ENCODE measurements at places on chromosomes 5 and 9.

- DNase-seq: no peak
Observed at GRCh38 chr9:130698514-130698913, 4.9 kb downstream of the EXOSC2 start.

DNA sequence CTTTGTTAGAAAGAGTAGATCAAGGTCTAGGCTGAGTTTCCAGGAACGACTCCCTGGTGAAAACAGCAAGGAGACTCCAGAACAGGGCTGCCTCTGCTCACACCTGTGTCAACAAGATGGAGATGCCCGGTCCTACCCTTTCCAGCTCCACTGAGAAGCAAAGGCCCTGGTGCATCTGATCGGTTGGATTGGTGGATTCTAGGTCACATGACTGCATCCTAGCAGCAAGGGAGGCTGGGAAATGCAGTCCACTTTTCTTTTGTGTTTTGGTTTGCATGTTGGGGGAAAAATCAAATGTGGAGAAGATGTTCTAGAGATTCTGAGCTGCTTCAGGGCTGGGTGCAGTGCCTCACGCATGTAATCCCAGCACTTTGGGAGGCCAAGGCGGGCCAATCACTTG, 82.0 kb upstream of the TRIO start:
- DNase-seq: no peak

GRCh38 chr5:31113666-31114350, 79.7 kb upstream of the CDH6 start:
- no peak for DNase-seq

DNA sequence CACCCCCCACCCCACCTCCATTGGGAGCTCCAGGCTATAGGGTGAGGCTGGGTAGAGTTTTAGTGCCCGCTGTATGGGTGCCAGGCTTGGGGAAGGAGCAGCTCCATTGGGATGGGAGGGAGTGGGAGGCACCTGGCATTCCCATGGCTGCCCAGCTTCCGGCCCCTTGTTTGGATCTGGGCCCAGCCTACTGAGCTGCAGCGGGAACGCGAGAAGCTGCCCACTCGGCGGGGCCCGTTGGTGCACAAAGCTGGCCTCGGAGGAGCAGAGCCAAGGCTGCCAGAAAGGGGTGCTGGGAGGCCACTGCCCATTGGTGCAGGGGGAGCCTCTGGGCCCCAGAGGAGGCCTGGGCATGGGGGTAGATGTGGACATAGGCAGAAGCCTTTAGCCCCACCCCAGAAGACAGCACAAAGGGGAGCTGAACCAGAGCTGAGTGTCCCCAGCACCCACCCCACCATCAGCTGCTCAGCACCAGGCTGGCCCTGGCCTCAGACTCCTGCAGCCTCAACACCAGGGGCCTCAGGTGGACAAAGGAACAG, 4.4 kb downstream of the LCN9 start:
- DNase-seq: no peak

DNA sequence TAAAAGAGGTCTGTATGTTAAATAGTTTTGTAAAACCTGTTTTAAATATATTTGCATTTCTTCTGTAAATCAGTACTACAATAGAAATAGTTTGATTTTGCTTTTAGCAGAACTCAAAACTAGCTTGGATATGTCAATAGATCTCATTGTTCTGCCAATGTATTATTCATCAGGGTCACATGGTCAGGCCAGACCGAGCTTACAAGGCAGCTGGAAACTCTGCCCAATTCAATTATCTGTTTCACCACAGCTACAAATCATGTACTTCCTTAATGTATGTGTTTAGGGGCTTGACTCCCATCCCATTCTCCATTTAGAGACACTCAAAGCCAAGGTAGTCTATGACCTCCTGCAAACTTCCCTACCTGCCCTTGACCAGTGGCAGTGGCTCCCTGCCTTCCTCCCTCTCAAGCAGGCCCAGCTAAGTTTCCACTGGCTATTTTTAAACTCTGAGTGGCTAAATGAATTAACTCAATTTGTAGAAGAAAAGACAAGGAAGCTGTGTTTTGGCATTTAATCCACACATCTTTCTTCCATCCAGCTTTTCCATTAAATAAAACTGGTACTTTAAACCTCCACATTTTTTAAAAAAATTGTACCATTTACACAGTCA, 46.4 kb upstream of the SELENOP start:
- no peak for DNase-seq

DNA sequence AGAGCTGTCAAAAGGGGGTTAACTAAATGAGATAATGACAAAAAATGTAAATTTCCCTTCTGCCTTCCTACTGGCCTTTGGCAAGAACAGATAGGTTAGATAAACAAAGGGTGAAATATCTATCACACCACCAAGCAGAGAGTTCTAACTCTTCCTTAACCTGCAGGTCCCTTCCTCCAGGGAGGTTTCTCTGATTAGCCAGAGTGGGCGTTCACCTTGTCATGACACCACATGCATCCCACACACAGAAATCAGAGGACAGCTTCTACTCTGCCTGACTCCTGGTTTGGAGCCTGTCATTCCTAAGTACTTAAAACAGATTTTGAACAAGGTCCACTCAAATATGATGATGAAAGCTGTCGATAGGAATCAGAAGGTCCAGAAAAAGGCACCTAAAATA, 180.0 kb downstream of the CDK5RAP2 start:
- no peak for DNase-seq

GRCh38 chr9:112921549-112921948, 30.9 kb upstream of the SLC46A2 start:
- peak; percentile 48 for DNase-seq

GRCh38 chr5:179163236-179164155, 103.3 kb downstream of the ZNF354C start:
- no peak for DNase-seq

GRCh38 chr5:137199966-137200365, 299.2 kb downstream of the SPOCK1 start:
- DNase-seq: no peak

DNA sequence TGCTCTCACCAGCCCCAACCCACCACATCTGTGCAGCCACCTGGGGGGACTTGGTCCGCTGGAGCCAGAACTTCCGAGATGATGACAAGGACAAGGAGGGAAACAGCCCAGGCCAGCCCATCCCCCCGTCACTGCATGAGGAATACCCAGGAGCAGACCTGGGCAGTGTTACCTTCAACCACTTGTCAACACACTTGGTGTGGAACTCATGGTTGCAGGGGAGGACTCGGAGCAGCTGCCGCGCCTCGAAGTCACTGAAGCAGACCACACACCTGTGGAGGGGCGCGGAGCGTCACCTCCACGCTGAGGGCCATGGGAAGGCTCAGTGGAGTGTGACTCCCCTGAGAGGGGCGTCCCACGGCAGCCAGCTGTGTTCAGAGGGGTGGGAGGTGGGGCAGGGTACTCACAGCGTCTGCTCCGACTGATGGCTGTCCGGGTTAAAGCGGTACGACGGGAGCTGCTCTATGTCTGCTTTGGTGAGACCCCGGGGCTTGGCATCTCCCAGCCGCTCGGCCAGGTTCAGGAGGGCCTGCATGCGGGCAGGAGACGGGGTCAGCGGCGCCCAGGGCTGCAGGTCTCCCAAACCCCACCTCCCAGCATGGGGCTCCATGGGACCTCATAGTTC, 8.0 kb downstream of the RNF44 start:
- DNase-seq: no peak

DNA sequence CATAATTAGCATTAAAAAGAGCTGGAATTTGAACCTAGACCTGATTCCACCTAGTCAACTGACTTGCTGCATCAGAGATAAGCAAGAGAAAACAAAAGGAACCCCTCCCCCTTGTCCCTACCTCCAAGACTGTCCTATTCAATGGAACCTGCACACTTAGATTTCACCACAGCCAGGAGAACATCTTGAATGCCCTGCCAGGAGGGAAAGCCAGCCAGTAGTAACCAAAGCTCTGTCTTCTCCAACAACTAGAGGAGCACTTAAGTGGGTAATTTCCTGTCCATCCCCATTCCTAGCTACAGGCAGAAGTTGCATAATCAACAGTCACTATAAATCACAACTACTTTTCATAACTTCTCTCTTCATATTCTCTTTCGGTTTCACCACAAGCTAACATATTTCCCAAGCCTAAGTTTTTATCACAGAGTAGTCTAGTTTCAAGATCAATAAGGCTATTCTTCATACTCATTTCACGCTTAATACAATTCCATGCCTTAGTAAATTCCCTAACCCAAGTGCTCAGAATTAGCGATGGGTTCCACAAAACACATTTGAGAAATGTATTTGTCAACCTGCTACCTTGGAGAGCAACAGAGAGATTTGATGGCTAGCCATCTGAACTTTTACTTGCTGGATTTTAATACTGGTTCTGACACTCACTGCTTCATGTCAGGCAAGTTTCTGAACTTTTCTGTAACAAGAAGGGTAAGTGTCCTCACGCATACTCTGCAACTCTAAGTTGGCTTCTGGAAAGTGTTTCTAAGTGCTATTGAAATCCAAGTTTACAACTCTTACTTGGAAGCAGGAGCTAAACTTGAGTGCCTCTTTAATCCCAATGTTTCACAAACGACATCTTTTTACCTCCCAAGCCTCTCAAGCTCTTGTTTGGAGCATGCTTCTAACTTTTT, 2.0 kb downstream of the DENND1A start:
- DNase-seq: no peak

- DNase-seq: no peak
Observed at GRCh38 chr5:66958980-66959641, 237.5 kb downstream of the CD180 start.

- DNase-seq: no peak
Observed at GRCh38 chr9:18331808-18332209, 142.1 kb upstream of the ADAMTSL1 start.

- no peak for DNase-seq
Observed at GRCh38 chr5:60055168-60055567, 161.6 kb upstream of the PDE4D start.

DNA sequence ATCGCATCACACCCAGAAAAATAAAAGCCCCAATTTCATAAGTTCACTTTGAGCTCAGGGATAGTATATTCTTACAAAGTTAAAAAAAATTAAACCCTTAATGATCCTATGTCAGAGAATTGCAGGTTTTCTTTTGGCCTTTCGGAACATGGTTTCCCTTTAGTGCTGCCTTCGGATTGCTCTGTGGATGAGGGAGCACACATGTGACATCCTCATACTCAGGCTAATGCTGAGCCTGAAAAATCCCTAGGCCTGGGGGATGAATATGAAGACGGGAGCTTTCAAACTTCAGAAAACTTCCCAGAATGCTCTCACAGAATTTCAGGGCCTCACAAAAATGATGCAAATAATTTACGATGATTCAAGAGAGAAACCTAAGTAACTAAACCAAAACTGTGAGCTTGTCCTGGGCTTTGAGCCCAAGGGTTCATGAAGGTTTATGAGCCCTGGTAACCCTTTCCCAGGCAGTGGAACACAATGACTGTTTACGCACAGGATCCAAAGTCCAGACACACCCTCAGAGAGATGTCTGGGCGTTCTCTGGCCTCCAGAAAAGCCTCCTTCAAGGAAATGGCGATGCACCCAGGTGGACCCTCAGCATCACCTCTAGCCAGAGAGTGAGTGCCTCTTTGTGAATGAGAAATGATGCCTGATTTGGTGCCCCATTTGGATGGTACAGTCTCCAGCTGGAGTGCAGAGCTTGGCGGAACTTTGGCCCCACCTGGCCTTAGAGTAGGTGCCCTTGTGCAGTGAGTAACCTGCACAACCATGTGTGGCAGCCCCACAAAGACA, 145.4 kb downstream of the ENTREP1 start:
- no peak for DNase-seq

DNA sequence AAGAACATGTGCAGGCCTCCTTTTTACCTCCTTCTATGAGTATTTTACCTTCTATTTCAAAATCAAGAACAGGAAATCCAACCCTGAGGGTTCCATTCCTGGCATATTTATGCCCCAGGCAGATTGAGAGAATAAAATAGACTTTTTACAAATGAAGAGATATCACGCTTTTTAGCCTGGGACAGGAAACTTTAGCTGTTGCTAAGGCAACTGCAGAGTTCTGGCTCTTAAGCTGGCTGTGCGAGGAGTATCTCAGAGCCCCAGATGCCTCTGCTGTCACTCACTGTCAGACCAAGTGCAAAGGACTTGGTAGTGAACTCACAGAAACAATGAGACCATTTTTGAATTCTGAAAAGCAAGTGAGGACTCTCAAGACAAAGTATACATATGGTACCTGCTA, 69.5 kb upstream of the HSPB3 start:
- DNase-seq: no peak

GRCh38 chr5:100872408-100873190, 30.5 kb downstream of the ST8SIA4 start:
- DNase-seq: no peak

GRCh38 chr5:180299526-180299925, 7.6 kb upstream of the MAPK9 start:
- DNase-seq: no peak

DNA sequence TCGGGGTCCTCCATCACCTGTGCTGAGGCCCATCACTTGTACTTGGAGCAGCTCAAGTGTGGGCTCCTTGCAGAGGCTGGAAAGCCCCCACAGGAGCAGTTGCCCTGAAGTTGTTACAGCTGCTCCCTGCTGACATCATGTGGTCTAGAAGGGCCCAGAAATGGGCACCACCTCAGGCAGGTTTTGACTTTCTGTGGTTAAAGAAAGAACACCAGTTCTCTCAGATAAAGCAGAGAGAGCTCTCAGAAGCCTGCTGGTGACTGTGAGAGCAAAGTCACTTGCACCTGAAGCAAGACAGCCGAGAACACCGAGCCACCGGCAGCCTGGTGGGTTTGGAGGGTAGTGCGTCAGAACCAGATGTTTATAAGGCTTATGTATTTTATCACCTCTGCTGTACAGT, 70.4 kb downstream of the MVB12B start:
- DNase-seq: no peak

DNA sequence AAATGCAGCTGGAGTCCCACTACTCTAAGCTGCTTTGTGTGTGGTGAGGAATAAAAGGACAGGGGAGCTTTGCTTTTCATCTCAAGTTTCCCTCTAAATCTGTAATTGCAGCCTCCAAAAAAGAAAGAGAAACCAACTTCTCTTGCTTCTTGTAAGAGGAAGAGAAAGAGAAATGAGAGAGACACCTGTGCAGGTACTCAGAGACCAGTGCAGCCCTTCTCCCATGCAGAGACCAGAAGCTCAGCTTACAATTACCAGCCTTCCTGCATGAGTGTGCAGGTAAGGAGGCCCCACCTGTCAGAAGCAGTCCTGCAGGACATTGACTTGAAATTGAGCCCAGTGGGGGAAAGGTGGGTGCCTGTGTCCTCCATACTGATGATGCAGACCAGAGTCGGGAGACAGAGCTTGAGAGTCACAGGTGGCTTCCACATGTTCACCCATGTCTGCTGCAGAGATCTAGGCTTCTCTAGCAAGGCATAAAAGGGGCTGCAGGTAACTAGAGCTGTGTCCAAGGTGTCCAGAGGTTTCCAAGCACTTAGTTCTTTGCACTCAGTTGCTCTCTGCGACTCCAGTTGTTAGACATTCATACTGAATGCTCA, 15.3 kb upstream of the MED10 start:
- DNase-seq: no peak

- DNase-seq: no peak
Observed at GRCh38 chr5:55416306-55416705, 108.5 kb downstream of the MTREX start.

GRCh38 chr9:129697656-129698253, 32.3 kb downstream of the PRRX2 start:
- no peak for DNase-seq

- peak; percentile 71 for DNase-seq
Observed at GRCh38 chr9:129414377-129414992, 206.4 kb downstream of the C9orf50 start.

Measured in WERI-Rb-1 (cell line).